ENCODE measurements at places on chromosomes 12 and 14.

GRCh38 chr12:12673296-12673695 lies 22.7 kb downstream of the GPR19 start:
- no peak for DNase-seq

DNA sequence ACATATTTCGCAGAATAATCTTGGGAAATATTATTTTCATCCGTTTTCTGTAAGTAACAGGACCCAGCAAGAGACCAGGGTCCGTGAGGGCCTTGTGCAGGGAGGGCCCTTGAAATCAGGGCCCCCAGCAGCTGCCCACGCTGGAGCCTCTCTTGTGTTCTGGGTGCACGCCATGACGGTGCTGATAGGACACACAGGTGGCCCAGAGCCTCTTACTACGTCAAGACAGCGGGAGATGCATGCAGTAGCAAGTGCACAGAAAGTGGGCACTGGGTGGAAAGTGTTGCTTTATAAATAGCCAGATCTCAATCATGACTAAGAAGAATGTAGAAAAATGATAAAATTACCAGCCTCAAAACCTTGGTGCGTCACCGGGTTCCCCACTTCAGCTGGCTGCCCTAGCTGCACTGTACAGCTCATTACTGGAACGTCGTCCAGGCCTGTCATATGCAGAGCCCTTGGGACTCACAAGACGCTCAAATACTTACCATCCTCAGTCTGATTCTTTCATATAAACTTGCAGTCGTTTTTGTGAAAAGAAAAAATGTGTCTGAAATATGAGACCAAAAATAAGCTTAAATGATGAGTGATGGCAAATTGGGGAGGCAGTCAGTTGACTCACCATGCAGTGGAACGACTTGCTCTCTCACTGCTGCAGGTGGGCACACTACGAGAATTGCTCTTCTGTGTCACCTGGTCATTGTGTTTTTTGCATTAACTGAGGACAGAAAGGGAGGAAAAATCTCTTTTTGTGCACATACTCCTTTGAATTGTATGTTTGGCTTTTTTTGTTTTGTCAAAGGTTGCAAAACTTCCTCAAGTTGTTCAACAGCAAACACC lies 68.2 kb downstream of the DDX51 start:
- no peak for DNase-seq

- no peak for DNase-seq
These were observed 10.1 kb downstream of the CCDC196 start for GRCh38 chr14:66496188-66496807.

- no peak for DNase-seq
These were observed 17.6 kb upstream of the GPR68 start for GRCh38 chr14:91261986-91262549.

DNA sequence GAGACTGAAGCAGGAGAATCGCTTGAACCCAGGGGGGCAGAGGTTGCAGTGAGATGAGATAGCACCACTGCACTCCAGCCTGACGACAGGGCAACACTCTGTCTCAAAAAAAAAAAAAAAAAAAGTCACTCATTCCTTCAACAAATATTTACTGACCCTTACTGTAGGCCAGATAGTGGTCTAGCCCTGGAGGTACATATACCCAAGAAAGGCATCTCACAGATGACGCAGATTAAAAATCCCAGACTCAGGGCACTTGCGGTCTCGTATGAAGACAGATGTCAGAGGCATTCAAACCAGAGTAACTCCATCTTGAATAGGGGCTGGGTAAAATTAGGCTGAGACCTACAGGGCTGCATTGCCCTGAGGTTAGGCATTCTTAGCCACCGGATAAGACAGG lies 44.8 kb downstream of the CLMN start:
- no peak for DNase-seq

- no peak for DNase-seq
These were observed 107.9 kb downstream of the SLC38A4 start for GRCh38 chr12:46717868-46718267.

DNA sequence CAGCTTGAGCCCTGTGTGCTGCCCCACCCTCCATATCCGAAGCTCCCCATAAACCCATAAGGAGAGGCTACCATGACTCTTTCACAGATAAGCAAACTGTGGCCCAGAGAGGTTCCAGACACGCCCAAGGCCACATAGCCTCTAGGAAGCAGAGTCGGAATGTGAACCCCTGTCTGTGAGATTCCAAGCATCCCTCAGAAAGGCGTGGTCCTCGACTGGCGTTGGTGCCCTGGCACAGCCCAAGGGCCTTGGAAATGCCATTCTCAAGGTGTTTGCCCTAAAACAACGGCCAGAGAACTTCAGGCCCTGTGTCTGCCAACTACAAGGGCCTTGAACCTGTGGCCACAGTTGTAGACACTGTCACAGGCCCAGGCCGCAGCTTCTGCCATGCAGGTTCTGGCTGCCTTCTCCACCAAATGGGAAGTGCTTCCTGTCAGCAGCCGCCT lies 8.5 kb upstream of the DIO3 start:
- no peak for DNase-seq

GRCh38 chr14:88044444-88044758 lies 39.5 kb downstream of the GPR65 start:
- DNase-seq = no peak

- DNase-seq = no peak
These were observed 97.4 kb downstream of the CDK17 start for GRCh38 chr12:96302687-96303310.

GRCh38 chr14:71243697-71244096 lies 336.4 kb downstream of the PCNX1 start:
- no peak for DNase-seq

DNA sequence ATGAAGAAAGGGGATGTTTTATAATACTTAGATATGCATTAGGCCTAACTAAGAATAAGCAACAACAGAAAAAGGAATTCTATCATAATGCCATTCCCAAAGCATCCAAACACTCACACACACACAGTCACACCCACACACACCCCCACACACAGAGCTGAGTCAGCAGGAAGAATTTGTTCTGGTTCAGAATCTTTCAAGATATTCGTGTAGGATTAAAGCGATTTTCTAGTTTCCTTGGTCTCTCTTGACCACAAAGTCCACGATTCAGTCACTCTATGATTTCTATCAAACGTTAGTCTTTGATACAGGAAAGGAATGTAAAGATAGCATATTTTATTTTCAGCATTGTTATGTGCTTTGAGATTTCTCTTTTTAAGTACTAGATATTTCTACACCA lies 382.6 kb upstream of the DCN start:
- no peak for DNase-seq

DNA sequence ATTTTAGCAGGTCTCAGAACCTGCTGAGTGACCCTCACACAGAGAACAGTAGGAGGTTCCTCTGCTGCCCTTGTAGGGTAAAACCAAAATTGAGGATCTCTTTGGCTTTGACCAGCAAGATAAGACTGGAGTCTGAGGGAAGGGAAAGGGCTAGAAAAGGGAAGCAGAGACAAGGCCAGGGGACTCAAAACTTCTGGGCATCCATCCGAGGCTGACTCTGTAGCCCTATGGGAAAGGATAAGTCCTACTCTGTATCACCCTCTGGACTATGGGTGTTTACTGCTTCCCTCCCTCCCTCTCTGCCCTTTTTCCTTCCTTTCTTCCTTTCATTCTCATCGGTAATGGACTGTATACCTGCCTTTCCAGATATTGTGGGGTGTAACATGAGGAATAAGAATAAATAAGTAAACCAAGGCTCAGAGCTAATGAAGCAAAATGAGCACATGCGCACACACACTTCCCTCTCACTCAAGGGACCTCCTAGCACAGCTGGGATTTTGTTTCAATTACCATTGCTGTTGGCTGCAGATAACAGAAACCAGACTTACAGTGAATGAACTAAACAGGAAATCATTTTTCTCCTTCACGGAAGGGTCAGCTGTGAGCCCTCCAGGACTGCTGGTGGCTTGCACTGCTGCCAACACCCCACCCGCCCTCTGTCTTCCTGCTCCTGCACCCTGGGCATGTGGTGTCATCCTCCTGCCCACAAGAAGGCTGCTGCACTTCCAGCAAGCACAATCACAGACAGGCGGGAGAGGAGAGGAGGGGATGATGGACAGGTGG lies 404.4 kb upstream of the CCDC196 start:
- DNase-seq = no peak

DNA sequence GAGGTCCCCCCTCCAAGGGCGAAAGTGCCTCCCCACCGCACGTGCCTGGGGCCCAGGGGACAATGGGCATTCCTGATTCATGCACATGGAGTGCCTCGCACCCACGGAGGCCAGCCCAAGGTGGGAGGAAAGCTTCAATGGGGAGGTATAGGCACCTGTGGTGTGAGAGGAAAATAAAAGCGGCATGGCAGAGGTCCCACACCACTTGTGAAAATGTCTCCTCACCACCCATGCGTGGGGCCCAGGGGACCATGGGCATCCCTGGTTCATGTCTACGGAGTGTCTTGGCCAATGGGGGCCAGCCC lies 384.7 kb downstream of the ALG10 start:
- DNase-seq = no peak

- DNase-seq = no peak
These were observed 117.3 kb downstream of the BTG1 start for GRCh38 chr12:92028441-92028709.

DNA sequence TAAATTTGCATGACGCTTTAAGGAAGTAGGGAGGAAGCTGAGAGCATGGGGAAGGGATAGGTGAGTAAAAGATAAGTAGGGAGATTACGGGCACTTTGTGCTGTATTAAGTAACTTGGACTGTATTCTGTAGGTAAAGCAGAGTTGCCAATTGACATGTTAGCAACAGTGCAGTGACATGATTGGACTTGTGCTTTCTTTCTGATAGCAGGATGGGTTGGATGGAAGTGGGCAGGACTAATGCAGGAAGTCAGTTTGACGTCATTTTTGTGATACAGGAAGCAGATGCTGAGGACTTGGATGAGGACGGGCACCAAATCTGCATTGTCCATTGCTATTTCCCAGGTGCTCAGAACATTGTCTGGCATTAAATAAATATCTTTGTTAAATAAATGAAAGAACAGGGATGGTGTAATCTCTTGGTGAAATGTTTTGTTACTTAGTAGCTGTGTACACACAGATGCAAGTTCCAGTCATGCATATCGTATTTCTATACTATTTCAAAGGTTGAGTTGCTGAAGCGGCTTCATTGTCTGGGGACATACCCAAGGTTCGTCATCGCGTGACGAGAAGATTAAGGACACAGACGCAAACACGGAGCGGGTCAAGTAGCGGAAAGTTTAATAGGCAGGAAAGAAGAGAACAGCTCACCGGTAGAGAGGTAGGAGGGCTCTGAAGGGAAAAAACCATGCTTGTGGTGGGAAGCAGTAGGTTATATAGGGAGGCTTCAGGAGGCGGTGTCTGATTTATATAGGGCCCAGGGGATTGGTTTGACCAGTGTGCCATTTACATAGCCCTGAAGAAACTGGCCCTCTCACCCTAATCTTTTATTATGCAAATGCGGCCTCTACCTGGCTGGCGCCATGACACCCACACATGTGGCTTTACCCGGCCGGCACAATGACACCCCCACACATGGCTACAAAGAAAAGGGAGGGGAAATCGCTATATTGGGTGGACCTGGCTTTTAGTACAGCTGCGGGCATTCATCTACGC lies 30.7 kb downstream of the GUCY2C start:
- no peak for DNase-seq

DNA sequence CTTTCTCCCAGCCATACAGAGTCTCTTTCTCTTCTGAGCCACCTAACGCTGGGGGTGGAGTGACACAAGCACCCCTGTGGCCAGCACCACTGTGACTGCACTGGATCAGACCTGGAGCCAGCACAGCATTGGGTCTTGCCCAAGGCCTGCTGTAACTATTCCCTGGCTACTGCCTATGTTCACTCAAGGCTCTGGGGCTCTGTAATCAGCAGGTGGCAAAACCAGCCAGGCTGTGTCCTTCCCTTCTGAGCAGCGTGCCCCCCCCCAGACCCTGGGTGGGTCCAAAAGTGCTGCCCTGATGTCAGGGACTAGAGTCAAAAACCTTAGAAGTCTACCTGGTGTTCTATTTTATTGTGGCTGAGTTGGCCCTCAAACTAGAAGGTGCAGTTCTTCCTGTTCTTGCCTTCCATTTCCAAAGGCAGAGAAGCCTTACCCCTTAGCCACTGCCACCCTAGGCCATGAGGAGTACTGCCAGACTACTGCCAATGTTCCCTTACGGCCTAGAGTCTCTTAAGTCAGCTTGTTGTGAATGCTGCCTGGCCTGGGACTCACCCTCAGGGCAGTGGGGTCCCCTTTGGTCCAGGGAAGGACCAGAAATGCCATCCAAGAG lies 49.9 kb downstream of the PELI2 start:
- DNase-seq = no peak

- DNase-seq = no peak
These were observed 22.5 kb upstream of the C14orf132 start for GRCh38 chr14:96016501-96017160.

GRCh38 chr14:104700225-104700651 lies 10.8 kb downstream of the INF2 start:
- DNase-seq = no peak

DNA sequence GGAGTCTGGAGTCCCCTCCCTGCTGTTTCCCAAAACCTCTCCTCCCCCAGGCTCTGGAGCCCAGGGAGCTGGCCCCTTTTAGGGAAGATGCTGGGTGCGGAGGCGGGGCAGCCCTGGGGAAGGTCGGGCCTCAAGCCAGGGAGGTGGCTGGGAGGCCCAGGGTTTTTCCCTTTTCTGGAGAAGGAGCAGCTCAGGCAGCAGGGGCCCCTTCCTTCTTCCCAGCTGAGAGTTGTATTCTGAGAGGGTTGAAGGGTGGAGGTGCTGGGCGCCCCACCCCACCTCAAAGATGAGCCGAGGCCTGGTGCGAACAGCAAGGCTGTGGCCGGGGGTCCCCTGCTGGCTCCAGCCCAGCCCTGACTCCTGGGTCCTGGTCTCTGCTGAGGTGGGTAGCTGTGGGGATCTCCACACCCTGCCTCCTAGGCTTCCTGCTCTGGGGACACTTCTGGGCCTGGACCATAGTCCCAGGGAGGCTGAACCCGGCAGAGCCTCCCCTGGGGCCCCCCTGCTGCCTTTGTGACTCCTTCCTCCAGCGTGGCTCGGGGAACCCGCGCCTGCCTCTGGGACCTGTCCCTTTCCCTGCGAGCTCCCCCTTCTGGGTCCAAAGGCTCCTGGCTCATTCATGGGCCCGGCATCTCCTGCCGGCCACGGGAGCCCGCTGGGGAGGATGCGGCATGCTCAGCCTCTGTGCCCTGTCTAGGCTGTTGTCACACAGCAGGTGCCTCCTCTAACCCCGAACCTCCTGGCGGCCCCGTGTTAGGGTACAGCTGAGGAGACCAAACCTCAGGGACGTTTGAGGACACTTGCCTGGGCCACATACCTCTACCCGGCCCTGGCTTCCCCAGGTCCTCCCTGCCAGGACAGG lies 4.4 kb downstream of the TRMT61A start:
- DNase-seq = no peak

DNA sequence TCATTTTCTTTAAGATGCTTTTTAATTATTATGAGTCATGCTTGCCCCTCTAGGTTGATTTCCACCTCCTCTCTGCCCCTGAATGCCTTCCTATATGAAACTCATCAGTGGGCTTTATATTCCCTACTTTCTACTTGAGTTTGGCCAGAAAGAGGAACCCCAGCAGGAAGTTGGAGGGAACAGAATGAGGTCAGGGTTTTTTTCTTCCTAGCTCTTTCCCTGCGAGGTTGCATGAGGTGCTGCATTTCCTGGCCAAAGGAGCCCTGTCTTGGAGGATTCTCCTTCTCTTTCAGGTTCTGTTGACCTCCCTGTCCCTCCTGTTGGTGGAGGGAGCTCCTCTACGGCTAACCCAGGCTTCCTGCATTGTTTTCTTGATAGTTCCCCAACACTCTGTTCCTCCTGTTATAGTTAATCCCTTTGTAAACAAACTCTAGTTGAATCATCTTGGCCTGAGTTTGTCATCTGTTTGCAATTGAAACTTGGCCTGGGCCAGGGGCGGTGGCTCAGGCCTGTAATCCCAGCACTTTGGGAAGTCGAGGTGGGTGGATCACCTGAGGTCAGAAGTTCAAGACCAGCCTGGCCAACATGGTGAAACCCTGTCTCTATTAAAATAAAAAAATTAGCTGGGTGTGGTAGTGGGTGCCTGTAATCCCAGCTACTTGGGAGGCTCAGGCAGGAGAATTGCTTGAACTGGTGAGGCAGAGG lies 15.3 kb upstream of the SPIC start:
- no peak for DNase-seq
